ENCODE measurements at places on chromosomes 5 and 9.
A peak's percentile ranks its signal among the peaks of the same experiment; 100 is the strongest.

DNA sequence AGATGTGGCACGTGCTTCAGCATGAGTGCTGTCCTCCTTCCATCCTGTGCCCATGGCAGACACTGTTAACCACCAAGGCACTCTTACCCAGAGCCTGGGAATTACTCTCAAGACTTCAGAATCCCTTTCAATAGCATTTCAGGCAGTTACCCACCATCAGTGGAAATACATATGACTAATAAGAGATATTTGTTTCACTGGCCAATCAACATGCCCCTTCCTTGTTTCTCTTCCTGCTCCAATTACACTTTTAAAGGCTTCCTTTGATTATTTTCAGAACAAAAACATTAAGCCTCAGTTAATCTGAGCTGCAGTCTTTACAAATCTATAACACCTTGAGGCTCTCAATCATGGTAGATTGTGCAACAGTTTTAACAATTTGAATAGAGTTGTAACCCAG lies 70.8 kb downstream of the PRELID2 start:
- no peak for DNase-seq

GRCh38 chr5:140267559-140268018 lies 35.3 kb downstream of the PFDN1 start:
- no peak for DNase-seq

GRCh38 chr9:124077915-124078572 lies 66.5 kb downstream of the LHX2 start:
- no peak for DNase-seq

DNA sequence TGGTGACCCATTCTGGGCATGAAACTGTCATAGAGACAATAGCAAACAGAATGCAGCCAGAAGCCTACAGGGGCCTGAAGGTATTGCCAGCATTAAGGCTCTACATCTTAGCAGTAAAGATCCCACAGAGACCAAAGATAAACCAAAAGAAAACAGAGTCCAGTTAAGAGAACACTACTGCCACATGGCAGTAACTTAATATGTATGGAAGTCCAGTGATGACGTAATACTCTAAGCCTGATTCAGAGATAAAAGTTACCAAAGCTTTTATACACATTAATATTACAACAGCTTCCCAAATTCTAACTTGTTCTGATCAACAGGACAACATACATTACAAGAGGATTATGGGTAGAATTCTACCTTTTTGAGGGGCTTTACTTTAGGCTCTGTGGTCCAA lies 371.5 kb downstream of the PRELID2 start:
- no peak for DNase-seq

- DNase-seq: no peak
Observed at GRCh38 chr5:68074633-68075032, 140.9 kb upstream of the PIK3R1 start.

GRCh38 chr5:168883281-168883741 lies 304.1 kb upstream of the PANK3 start:
- peak; percentile 53 for DNase-seq

DNA sequence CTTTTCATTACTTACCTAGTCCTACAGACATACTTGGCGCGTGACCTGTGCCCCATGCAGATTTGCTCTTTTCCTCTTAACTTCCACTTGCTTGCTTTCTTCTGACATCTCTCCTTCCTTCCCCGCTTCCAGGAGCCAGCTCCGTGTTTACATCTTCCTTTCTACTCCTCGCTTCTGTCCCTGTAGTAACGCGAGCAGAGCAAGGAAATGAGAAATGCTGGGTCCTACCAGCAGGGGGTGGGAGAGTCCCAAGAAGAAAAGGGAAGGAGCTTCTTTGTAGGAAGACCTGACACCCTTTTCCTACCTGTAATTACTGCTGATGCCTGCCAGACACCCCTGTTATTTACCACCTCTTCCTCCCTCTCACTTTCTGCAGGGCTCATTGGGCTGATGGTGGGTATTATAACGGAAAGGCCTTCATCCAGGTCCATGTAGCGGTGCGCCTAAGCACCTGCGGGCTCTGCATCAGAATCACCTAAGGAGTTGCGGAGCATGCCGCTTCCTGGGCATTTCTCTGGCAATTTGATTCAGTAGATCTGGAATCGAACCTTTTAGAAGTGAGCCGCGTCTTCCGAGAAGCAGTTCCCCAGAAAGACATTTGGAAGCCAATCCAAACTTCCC lies 1260.8 kb upstream of the WWC1 start:
- peak; percentile 82 for DNase-seq

GRCh38 chr5:39605145-39605544 lies 180.4 kb upstream of the DAB2 start:
- DNase-seq: no peak

All from WTC11 (cell line).